ENCODE measurements at places on chromosomes 11 and 22.

DNA sequence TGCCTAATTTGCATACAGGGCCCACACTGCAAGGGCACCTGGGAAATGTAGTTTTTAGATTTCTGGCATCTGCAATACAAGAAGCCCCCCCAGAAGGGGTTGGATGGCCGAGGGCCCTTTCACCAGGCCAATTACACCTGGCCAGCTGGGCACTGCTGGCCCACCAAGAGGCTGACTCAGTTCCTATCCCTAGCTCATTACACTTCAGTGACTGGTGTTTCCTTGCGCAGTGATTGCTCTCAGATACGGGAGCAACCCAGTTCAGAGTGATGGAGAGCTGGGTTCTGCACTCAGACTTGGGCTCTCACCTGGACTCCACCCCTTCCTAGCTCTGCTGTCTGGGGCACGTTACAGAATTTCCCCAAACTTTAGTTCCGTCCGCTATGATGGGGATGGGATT lies 81.1 kb upstream of the SHANK2 start:
- no peak for DNase-seq

DNA sequence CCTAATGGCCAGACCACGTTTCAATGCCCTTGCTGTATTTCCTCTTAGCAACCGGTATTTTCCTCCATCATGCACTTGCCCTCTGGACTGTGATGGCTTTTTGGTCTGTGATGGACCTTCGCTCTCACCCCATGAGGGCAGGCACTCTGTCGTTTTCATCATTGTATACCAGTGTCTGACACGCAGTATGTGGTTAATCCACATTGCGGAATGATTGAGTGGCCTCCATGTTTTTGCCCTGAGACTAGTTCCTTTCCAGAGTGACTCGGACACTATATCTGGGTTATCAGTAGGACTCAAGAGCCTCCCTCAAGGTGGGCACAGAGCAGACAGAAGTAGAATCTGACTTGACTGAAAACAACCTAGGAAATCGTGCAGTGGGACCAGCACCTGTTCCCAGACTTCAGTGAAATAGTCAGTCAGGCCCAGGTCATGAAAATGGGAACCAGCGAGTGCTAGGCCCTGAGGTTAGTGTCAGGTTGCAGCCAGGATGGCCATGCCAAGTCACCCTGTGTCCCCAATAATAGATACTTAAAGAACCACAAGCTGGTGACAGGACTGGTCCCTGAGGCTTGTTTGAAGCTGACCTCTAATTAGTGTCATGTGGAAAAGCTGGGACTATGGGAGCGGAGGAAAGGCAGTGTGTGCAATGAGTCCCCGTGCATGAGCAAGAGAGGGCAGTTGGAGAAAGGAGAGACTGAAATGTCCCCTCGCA lies 464.7 kb downstream of the INSC start:
- no peak for DNase-seq

- DNase-seq = no peak
These were observed 840.2 kb upstream of the CNTN5 start for GRCh38 chr11:98180511-98180910.

DNA sequence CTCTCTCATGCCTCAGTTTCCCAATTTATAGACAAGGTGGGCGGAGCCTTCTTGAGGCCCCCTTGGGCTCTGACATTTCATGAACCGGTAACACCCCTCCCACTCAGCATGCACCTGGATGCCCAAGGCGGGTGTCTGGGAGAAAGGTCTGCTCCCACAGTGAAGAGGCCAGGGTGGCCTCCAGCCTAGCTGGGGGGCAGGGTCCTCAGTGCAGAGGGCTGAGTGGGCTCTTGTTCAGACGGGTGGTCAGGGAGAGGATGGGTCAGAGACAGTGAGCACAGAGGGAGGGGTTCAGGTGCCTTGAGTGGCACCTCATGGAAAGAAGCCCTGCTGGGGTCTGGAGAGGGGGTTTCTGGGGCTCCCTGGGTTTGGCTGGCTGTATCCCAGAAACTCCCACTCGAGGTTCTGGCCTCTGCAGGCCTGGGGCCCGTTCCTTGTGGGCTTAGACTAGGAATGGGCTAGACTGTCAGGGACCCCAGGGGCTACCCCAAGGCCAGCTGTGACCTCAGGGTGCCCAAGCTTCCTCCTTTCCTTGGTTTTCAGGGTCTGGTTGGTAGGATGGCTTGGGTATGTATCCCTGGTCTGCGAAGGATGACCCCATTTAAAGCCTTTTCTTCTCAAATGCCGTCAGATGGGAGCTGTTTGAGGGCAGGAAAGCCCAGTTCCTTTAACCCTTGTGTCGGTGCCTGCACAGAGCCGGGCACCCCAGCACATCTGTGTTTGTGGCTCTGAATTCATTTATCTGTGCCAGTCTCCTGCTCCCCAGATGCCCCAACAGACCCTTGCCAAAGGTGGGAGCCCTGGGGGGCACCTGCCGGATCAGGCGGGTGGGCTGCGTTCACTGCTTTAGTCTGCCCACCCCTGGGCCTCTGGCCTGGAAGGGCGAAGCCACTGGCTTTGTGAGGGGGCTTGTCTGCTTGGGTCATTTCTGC lies 1.2 kb downstream of the SYNGR1 start:
- DNase-seq = no peak

DNA sequence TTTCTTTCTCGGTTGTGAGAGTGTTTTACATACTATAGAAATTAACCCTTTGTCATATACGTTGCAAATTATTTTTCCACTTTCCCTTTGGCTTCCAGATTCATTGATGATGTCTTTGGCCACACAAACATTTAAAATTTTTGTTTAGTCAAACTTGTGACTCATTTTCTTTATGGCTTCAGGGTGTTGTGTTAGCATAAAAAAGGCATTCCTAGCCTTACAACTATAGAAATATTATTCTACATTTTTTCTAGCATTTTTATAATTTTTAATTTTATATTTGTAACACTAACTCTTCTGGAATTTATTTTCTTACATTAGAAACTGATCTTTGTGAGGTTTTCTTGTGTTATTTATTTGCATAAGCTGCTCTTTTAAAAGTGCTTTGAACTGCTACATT lies 12.1 kb downstream of the GRIA4 start:
- no peak for DNase-seq

DNA sequence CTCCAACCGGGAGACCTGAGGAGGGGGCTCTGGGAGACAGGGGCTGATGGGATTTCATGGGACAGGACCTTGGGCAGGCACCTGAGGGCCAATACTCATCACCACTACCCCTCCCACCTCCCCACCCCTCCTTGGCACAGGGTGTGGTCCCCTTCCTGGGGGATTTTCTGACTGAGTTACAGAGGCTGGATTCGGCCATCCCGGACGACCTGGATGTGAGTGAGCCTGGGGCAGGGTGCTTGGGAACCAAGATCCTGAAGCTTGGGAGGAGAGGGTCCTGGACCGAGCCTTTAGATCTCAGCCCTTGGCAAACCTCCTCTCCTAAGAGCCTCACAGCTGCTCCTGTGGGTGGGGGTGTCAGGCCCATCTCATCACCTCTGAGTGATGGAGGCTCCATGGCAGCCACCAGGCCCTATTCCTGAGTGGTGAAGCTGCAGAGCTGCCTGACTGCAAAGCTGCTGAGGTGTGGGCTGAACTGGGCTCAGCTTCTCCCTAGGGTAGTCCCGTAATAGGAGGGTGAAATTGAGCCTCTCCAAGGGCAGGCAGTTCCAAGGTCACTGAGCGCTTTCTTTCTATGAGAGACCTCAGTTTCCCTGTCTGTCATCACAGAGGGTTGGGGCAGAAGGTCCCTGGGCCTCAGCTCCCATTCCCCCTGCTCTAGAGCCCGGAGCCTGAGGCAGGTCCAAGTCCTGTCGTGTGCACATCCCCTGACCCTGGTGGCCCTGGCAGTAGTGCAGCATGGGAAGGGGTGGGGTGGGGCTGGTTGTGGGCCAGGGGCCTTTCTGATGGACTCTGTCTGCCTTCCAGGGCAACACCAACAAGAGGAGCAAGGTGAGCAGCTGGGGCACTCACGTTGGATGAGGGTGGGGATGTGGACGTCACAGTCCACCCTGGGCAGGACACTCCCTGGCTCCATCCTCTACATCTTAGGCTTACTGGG lies 6.5 kb downstream of the RGL4 start:
- no peak for DNase-seq

DNA sequence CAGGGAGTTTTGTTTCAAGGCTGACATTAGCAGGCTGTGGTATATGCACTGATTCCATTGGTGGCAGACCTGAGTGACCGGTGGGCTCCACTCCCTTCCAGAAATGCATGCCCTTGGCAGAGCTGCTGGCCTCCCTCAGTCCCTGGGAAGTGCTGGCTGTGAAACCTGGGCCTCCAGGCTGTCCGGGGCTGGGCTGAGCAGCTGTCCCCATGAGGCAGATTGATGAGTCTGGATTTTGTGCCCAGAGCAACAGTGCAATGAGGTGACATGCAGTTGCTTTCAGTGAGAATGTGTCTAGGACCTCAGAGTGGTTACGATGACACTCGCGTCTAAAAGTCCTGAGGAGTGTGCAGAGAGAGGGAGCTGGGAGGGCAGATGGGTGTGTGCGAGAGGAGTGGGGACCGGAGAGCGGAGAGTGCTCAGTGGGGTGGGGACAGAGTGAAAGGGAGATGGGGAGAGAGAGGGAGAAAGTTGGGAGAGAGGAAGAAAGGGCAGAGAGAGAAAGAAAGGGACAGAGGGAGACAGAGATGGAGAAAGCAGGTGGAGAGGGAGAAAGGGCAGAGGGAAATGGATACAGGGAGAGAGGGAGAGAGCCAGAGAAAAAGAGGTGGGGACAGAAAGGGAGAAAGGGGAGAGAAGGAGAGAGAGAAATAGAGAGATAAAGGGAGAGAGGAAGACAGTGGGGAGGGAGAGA lies 978.3 kb downstream of the BRD1 start:
- no peak for DNase-seq

DNA sequence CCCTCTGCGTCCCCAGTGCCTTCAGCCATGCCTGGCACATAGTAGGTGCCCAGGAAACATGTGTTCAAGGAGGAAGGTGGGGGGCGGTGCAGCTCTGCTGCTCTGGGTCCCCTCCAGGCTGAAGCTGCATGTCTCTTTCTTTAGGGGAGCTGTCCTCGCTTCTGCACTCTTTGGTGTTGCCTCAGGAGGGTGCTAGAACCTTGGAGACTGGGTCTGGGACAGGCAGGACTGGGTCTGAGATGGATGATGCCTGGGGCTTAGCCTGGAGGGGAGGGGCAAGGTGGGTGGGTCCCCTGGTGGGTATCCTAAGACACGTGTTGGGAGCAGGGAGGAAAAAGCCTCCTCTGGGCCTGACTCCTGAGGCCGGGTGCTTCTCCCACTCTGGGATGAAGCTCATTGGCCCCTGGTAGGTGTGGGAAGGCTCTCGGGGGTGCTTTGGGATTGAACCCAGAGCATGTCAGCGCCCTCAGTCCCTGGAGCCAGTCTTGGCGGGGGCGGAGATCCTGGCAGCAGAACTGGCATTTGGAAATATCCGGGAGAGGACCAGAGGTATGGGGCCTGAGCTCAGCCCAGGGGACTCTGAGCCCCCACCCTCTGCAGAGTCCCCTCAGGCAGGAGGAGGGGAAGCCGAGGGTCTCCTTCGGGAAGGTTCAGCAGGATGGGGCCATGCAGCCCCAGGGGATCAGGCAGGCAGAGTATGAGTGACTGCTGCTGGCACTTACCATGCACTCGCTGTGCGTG lies 6.7 kb upstream of the GSTP1 start:
- DNase-seq = no peak

DNA sequence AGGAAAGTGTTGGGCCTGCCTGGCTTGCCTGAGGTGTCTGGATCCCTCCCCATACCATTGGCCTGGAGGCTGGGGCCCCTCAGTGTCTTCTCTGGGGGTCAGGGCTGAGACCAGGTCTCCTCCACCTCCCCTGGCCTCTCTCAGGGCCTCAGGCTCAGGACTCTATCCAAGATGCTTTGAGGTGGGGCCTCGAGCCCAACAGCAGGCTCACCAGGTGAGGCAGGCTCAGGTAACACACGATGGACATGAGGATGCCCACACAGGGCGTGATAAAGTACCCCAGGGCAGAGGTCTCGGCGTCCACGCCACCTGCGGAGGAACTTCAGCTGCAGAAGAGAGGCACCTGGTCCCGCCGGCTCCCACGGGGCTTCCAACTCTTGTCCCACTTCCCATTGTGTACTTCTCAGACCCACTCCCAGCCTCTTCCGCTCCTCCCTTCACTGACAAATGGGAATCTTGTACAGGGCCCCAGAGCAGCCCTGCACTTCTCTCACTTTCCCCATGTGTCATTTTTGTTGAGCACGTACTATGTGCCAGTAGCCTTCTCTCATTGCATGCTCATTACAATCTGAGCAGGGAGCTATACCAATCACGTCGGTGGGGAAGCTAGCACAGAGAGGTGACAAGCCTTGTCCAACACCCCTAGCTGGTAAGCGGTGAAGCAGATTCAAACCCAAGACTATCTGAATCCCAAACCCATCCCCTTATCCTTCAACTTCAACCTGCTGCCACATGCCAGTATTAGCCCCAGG lies 3.8 kb downstream of the SLC29A2 start:
- DNase-seq = no peak

DNA sequence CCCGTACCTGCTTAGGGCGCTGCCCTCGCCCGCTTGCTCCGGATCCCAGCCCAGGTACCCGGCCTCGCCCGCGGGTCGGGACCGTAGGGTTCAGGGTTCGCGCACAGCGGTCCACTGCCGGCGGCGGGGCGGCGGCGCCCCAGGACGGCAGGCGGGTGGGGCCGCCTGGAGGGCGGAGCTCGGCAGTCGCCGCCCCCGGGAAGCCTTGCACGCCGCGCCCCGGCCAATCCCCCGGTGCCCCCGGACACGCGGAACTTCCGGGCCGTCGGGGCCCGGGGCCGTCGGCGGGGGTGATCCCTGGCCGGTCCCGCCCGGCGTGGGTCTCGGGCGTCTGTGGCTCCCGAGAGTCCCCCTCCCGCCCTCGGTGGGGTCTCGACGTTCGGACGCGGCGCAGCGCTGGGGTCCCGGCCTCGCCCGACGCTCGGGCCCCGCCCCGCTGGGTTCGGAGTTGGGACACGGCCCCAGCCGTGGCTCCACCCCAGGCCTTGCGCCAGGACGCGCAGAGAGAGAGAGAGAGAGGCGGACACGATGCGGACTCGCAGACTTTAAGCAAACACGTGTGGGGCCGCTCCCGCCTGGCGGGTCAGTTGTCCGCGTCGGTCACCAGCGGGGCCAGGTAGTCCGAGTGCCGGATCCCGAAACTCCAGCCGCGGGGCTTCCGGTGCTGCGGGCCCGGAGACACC lies at the start of gene TYMP:
Gene TYMP, minus strand, starts transcription at position 116 of the 683 bp plus-strand sequence. CDS start 303 bp downstream, outside the sequence.
- no peak for DNase-seq

DNA sequence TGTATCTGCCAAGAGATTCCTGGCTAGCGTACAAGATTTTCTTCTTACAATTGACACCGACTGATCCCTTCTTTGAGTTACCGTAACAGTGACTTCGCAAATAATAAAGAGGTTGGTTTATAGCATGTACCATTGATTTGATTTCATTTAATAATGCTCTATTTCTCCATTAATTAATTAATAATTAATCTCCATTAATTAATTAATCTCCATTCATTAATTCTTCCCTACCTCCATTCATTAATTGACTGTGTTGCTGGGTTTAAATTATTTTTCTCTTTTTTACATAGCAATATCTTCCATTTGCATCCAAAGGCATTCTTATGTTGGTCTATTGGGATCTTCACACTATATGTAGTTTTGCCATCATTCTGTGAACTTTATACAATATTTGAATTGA lies 21.0 kb downstream of the OR5AS1 start:
- DNase-seq = no peak

GRCh38 chr11:30150425-30150824 lies 80.4 kb upstream of the FSHB start:
- DNase-seq = no peak

- no peak for DNase-seq
These were observed 16.7 kb upstream of the POU2AF1 start for GRCh38 chr11:111395749-111396148.

- no peak for DNase-seq
These were observed 43.8 kb downstream of the CELF1 start for GRCh38 chr11:47509077-47509536.

GRCh38 chr11:79860336-79860735 lies 419.5 kb upstream of the TENM4 start:
- no peak for DNase-seq

Measured in stimulated activated CD4-positive, alpha-beta T cell treated with anti-CD3 and anti-CD28 coated beads, TNF-alpha, amount 100 ng/mL, for 24 hours (primary cell).